ENCODE measurements at places on chromosomes 1 and 21. TPM values are rescaled to one million over a fixed set of nuclear protein-coding genes. Genes with fewer than 3 reads are reported as not detected.

The KCNT2 gene
- total RNA-seq = 20.1 TPM

The ZNF648 gene
- 0.82 TPM for total RNA-seq

DNA sequence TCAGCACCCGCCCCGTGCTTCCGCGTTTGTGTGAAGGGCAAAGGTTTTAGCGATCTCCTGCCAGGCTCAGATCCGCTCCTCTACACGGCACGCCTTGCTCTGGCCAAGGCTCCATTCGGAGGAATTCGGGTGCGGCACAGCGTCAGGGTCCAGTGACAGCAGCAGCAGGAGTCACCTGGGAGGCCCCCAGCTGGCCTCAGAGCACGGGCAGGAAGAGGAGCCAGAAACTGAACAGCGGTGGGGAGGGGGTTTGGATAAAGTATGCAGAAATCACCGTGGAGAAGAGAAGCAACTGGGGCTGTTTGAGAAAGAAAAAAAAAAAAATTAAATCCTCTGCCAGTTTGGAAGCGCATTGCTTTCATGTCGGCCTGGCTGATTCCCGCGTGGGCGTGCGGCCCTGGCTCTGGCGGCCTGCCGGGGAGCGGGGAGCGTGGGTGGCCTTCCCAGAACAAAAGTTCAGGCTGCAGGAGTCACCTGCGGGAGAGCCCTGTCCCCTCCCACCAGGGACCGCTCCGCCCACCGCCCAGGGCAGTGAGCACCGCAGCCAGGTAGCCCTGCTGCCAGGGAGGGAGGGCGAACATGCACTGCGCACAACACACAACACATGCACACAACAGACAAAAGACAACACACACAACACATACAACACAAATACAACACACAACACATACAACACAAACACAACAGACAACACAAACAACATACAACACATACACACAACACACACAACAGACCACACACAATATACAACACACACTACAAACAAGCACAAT is 107.6 kb downstream of the ETS2 start:
- DNase-seq = peak; percentile 10

- no peak for DNase-seq
Measured at GRCh38 chr1:43836267-43836951, 97.2 kb upstream of the ARTN start.

GRCh38 chr1:162381941-162382750 is 618 bp downstream of the C1orf226 start:
- no peak for DNase-seq
